ENCODE measurements at places on chromosomes 5 and 9. TPM values are rescaled to one million over a fixed set of nuclear protein-coding genes. Genes with fewer than 3 reads are reported as not detected.

Gene ARID3C
- 0.51 TPM for total RNA-seq

Gene MGAT1
- 124 TPM for total RNA-seq

Gene LRSAM1
- total RNA-seq, result 16.2 TPM

Gene IL4
- not detected for total RNA-seq

Gene FGF1
- total RNA-seq, result 0.85 TPM

Gene NOXA1
- 2.6 TPM for total RNA-seq

Gene MLANA
- not detected for total RNA-seq

Gene PLAA
- total RNA-seq, result 48.2 TPM

Gene DBH
- total RNA-seq, result not detected

Gene SCGB3A2
- total RNA-seq, result not detected

Gene ADGRD2
- total RNA-seq, result not detected

Gene MRPS27
- 91.2 TPM for total RNA-seq

Gene GFRA3
- total RNA-seq, result not detected

Measured in dermis blood vessel endothelial cell (primary cell).